ENCODE measurements at places on chromosomes 2 and 18.

GRCh38 chr2:165647409-165647808, 146.6 kb downstream of the GALNT3 start:
- H3K4me1 ChIP-seq, result peaks cover 16% of the 10 kb centered on the region
- peaks cover 2% of the 10 kb centered on the region for H3K27me3 ChIP-seq
- DNase-seq, result no peak

DNA sequence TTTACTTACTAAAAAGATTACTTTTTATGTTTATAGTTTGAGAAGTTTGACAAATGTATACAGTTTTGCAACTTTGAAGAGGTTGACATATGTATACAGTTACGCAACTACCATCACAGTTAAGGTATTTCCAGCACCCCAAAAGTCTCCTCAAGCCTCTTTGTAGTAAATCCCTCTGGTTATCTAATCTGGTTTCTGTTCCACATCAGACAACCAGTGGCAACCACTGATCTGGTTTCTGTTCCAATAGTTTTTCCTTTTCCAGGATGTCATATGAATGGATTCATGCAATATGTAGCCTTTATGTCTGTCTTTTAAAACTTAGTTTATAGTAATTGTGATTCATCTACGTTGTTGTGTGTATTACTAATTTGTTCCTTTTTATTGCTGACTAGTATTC, 23.5 kb downstream of the IFIH1 start:
- no peak overlapping the region for H3K4me3 ChIP-seq
- H3K27me3 ChIP-seq, result no peaks in the 10 kb centered on the region
- no peak for DNase-seq

DNA sequence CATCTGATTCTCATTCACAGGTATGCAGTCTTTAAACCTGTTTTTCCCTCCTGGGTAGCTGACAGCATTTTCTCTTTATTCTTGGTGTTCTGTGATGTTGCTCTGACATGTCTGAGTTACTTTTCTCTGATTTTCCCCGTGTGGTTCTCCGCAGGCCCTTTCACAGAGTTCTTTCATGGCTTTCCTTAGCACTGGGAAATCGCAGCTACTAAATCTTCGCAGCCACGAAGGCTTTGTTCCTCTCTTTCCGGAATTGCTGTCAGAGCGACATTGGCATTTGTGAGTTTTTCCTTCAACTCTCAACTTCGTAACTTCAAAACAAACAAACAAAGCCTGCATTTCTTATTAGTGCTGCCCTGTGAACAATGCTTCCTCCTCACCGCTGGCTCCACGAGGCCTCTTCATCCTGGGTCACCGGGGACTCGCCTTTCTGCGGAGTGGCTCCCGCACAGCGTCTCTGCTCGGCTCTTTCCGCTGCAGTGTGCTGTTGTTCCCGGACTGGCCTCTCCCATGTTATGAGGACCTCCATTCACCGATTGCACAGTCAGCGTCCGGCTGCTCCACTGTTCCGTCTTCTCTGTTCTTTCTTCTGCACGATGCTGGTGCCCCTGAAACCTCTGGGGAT, 16.1 kb downstream of the COLEC11 start:
- peak; percentile 69 for DNase-seq
- H3K4me3 ChIP-seq, result no peak overlapping the region
- H3K27me3 ChIP-seq, result peaks cover 3% of the 10 kb centered on the region
- H3K27ac ChIP-seq, result no peak overlapping the region
- H3K4me1 ChIP-seq, result no peaks in the 10 kb centered on the region

DNA sequence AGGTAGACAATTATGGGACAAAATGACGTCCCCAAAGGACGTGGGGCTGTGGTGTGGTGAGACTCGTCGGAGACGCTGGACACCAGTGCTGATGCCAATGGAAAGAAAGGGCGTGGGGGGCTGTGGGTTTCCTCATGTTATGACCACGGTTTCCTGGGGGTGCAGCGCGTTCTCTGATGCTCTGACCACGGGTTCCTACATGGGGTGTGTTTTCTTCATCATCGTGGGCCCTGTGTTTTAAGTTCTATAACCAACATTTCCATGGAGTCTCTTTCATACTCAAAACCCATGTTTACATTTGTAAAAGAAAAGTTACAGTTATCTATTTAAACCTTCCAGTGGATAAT, 141.6 kb downstream of the RTP5 start:
- no peak for DNase-seq
- peaks cover 8% of the 10 kb centered on the region for H3K27me3 ChIP-seq
- no peak overlapping the region for H3K4me3 ChIP-seq
- H3K36me3 ChIP-seq, result no peaks in the 10 kb centered on the region
- peak overlapping the region; percentile 17 for H3K27ac ChIP-seq

- H3K27ac ChIP-seq, result no peak overlapping the region
- no peak overlapping the region for H3K4me3 ChIP-seq
- peaks cover 29% of the 10 kb centered on the region for H3K27me3 ChIP-seq
Measured at GRCh38 chr2:100548771-100549170, 14.0 kb upstream of the PDCL3 start.

- H3K4me3 ChIP-seq, result peak overlapping the region; percentile 54
- H3K27ac ChIP-seq, result peak overlapping the region; percentile 58
- H3K27me3 ChIP-seq, result no peaks in the 10 kb centered on the region
- H3K4me1 ChIP-seq, result peaks cover 17% of the 10 kb centered on the region
- no peaks in the 10 kb centered on the region for H3K36me3 ChIP-seq
Measured at GRCh38 chr2:237475704-237476141, 11.3 kb upstream of the MLPH start.

- H3K4me3 ChIP-seq, result no peak overlapping the region
- no peak overlapping the region for H3K27ac ChIP-seq
- no peaks in the 10 kb centered on the region for H3K4me1 ChIP-seq
- no peaks in the 10 kb centered on the region for H3K36me3 ChIP-seq
Measured at GRCh38 chr2:115183144-115183543, 740.7 kb downstream of the DPP10 start.

DNA sequence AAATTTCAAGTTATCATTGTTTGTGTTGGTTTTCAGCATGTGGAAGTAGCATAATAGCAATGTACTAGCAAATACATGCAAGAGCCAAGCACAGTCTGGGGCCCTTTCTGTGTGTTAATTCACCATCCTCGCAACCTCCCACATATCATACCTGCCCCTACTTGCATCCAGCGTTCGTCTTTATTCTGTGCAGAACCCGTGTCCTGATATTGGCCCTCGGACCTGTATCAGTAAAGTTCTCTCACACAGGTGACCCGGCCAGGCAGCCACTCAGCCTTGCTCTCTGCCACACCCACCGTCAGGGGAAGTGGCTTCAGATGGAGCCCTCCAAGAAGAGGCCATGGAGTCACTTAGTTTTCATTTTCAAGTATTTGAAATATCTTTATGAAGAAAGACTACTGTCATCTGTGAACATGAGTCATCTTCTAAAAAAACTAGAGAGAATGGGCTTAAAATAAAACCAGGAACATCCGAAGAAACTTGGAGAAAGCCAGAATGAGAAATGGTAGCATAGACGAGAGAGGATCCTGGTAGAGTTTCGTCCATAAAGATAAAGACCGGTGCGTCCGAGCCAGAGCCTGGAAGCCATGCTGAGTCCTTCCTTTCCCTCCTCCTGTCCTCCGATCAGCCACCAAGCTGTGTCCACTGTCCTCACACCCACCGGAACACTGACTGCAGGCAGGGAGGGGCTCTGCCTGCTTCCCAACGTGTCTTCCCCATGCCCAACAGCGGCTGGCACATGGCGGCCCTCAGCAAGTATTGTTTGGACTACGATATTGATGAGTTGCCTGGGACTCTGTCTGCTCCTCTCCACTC, 57.3 kb upstream of the RPL31 start:
- peaks cover 32% of the 10 kb centered on the region for H3K36me3 ChIP-seq
- H3K4me3 ChIP-seq, result no peak overlapping the region
- H3K27me3 ChIP-seq, result no peaks in the 10 kb centered on the region
- H3K27ac ChIP-seq, result no peak overlapping the region

GRCh38 chr18:38025433-38026038, 459.9 kb upstream of the CELF4 start:
- no peak overlapping the region for H3K4me3 ChIP-seq
- H3K36me3 ChIP-seq, result no peaks in the 10 kb centered on the region
- DNase-seq, result no peak

DNA sequence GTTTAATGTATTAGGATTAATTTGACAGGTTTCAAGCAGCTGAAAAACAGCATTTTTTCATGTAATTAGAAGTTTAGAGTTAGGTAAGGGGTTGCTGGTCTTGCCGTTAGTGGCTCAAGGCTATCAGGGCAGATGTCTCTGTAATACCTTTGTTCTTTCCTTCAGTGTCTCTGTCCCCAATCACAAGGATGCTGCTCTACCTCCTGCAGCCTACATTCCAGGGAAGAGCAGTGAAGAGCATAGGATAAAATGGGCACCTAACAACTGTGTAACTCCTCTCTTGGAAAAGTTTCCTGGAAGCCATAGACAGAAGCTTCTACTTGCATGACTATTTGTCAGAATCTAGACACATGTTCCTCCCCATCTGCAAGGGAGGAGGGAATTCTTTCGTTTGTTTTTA, 9.4 kb upstream of the SERPINB7 start:
- no peak overlapping the region for H3K27ac ChIP-seq
- peaks cover 26% of the 10 kb centered on the region for H3K27me3 ChIP-seq
- H3K4me3 ChIP-seq, result no peak overlapping the region
- H3K4me1 ChIP-seq, result no peaks in the 10 kb centered on the region
- H3K36me3 ChIP-seq, result no peaks in the 10 kb centered on the region

GRCh38 chr2:64455545-64455944, 1.6 kb downstream of the LGALSL start:
- H3K4me3 ChIP-seq, result peak overlapping the region; percentile 73
- no peak for DNase-seq
- H3K4me1 ChIP-seq, result peaks cover 16% of the 10 kb centered on the region
- H3K36me3 ChIP-seq, result peaks cover 16% of the 10 kb centered on the region
- H3K27me3 ChIP-seq, result no peaks in the 10 kb centered on the region

- H3K27me3 ChIP-seq, result no peaks in the 10 kb centered on the region
- DNase-seq, result no peak
Measured at GRCh38 chr2:48829036-48829435, 73.5 kb upstream of the LHCGR start.

- H3K27me3 ChIP-seq, result no peaks in the 10 kb centered on the region
- H3K36me3 ChIP-seq, result no peaks in the 10 kb centered on the region
- H3K4me3 ChIP-seq, result no peak overlapping the region
- H3K27ac ChIP-seq, result no peak overlapping the region
- H3K4me1 ChIP-seq, result peaks cover 8% of the 10 kb centered on the region
Measured at GRCh38 chr2:18299423-18300212, 260.8 kb downstream of the RDH14 start.

DNA sequence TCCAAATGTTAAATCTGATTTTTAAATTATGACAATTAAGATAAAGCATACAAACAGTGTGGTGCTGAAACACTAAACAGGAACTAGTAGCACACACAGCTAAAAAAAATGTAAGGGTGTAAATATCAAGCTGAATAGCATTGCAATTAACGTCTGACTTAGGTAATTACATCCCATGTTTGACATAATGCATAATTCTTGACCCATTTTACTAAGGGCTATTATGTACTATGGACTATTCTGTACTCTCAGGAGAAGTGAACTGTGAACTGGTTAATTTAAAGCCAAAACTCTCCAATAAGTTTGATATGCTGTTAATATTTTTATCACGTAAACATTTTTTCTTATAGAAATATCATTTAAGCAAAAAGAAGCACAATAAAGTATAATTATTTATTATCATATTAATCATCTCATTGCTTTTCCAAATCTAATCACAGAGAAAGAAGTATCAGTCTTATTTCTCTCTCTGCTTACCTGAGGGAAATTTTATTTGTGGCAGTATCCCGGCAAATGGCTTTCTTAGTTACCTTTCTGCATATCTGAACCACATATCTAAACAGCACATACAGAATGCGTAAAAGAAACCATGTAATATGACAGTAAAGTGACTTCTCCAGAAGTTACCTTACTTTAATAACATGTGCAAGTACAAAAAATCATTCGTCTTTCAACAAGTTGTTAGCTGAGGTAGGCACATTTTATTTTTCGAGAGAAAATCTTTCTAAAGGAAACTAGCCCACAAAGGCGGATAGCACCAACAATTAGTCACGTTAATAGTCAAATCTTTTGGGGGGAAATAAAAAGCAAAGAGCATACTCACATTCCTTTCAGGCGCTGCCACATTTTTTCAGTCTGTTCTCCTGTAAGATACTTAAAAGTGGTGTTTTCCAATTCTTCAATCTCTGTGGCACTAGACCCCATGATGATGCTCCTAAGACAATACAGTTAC, 94.9 kb upstream of the PDE1A start:
- DNase-seq, result no peak
- peaks cover 11% of the 10 kb centered on the region for H3K4me1 ChIP-seq
- H3K4me3 ChIP-seq, result no peak overlapping the region
- H3K36me3 ChIP-seq, result no peaks in the 10 kb centered on the region

DNA sequence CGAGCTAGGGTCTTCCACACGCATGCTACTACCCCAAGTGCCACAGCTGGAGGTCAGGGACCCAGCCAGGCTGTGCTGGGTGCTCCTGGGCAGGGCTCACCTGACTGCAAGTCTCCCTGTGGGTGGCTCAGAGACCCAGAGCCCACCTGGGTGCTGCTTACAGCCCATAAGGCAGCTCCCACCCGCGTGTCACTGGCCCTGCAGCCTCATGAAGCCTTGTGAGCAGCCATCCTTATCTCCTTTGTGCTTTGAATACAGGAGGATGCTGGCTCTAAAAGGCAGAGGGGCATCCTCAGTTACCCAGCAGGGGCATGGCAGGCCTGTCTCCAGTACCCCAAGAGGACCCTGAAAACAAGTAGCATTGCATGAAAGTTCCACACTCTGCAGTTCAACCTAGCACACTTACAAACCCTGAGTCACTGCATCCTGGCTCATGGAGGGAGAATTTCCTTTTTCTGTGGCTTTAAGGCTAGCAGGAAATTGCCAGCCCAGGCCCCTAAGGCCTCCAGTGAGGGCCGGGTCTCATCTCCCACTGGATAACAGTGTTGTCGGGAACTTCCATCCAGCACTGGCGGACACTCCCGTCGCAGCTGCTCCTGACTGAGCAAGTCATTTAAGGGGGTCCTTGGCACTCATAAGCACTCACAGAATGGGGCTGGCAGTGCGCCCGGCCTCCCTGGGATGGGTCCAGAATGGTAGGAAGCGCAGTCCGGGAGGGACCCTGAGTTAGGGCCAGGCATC, 137.1 kb downstream of the RPIA start:
- DNase-seq, result no peak
- no peaks in the 10 kb centered on the region for H3K4me1 ChIP-seq
- no peak overlapping the region for H3K27ac ChIP-seq
- H3K27me3 ChIP-seq, result no peaks in the 10 kb centered on the region
- H3K4me3 ChIP-seq, result no peak overlapping the region

DNA sequence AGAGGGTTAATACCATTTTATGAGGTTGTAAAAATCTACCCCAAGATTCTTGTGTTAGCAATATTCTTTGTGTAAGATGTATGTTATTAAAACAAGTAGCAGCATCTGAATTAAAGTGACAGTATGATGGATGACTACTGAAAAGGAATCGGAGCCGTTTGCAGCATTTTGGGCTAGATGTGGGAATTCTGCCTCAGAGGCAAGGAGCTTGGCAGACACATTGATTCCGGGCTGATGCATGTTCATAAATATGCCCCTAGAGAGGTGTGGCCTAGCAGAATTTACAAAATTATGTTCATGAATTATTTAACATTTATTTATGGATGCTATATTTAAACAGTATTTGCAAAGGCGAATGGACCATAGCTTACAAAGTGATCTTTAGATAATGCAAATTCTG, 389.0 kb upstream of the ETAA1 start:
- peaks cover 20% of the 10 kb centered on the region for H3K27me3 ChIP-seq
- H3K36me3 ChIP-seq, result no peaks in the 10 kb centered on the region
- no peak overlapping the region for H3K27ac ChIP-seq
- DNase-seq, result no peak
- no peak overlapping the region for H3K4me3 ChIP-seq

Data from osteocyte (in vitro differentiated cells).